ENCODE measurements at places on chromosomes 1 and 21. TPM values are rescaled to one million over a fixed set of nuclear protein-coding genes. Genes with fewer than 3 reads are reported as not detected.

- no peak for DNase-seq
- H3K36me3 ChIP-seq = no peaks in the 10 kb centered on the region
- H3K27ac ChIP-seq = no peak overlapping the region
- H3K4me3 ChIP-seq = no peak overlapping the region
These were observed 802.2 kb downstream of the KCNT2 start for GRCh38 chr1:195806060-195806459.

Gene MMEL1
- polyA plus RNA-seq = 0.63 TPM

Gene PRAMEF9
- not detected for polyA plus RNA-seq

DNA sequence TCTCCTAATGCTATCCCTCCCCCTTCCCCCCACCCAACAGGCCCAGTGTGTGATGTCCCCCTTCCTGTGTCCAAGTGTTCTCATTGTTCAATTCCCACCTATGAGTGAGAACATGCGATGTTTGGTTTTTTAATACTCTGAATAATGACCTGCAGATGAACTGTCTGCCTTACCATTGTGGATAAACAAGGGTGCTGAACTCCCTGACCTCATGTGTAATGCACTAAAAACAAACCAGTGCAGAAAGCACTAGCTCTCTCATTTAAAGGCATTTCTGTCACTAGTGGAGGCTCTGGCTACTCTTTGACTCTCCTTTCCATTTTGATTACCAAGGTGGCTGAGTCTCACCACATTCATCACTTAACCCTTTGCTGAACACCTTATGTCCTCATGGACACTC lies 23.1 kb upstream of the TRAF3IP3 start:
- no peaks in the 10 kb centered on the region for H3K36me3 ChIP-seq
- no peak overlapping the region for H3K4me3 ChIP-seq
- no peak for DNase-seq
- no peaks in the 10 kb centered on the region for H3K27me3 ChIP-seq
- H3K4me1 ChIP-seq = no peaks in the 10 kb centered on the region

GRCh38 chr1:32126770-32127169 lies 18.9 kb downstream of the KPNA6 start:
- H3K27ac ChIP-seq = no peak overlapping the region
- H3K4me1 ChIP-seq = peaks cover 2% of the 10 kb centered on the region
- no peak overlapping the region for H3K4me3 ChIP-seq
- no peaks in the 10 kb centered on the region for H3K36me3 ChIP-seq
- no peaks in the 10 kb centered on the region for H3K27me3 ChIP-seq

DNA sequence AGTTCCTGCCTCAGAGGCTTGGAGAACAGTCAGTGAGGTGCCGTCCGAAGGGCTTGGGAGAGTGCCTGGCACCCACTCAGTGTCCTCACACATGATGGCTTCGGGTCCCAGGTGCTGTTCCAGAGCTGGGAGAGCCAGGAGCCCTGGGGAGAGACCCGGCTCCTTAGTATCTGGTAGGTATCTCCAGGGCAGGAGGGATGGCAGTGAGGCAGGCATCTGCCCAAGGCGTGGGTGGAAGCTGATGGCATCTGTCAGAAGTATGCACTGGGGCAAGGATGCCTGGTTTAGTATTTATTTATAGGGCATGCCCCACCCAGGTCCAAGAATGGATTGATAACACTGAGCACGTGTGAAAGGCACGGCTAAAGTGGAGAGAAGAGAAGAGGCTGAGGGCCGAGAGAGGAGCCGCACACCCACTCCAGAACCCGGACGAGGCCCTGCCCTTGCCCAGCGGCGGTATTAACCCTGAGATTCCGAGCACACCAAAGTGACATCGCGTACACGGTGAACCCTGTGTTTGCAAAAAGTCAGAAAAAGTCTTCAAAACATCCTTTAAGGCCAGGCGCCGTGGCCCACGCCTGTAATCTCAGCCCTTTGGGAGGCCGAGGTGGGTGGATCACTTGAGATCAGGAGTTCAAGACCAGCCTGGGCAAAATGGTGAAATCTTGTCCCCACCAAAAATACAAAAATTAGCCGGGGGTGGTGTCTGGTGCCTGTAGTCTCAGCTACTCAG lies 2.4 kb downstream of the TP73 start:
- H3K4me3 ChIP-seq = no peak overlapping the region
- no peak overlapping the region for H3K27ac ChIP-seq
- H3K36me3 ChIP-seq = no peaks in the 10 kb centered on the region
- DNase-seq = peak; percentile 21
- H3K27me3 ChIP-seq = no peaks in the 10 kb centered on the region
- H3K4me1 ChIP-seq = no peaks in the 10 kb centered on the region

Gene S100A1
- 0.23 TPM for polyA plus RNA-seq

- no peaks in the 10 kb centered on the region for H3K4me1 ChIP-seq
- DNase-seq = no peak
- H3K4me3 ChIP-seq = no peak overlapping the region
- no peaks in the 10 kb centered on the region for H3K36me3 ChIP-seq
These were observed 3.5 kb downstream of the ELAVL4 start for GRCh38 chr1:50112193-50112592.

Gene TAS1R1
- polyA plus RNA-seq = not detected

Gene KCNE2
- polyA plus RNA-seq = 0.50 TPM

Gene OR2AK2
- polyA plus RNA-seq = not detected

DNA sequence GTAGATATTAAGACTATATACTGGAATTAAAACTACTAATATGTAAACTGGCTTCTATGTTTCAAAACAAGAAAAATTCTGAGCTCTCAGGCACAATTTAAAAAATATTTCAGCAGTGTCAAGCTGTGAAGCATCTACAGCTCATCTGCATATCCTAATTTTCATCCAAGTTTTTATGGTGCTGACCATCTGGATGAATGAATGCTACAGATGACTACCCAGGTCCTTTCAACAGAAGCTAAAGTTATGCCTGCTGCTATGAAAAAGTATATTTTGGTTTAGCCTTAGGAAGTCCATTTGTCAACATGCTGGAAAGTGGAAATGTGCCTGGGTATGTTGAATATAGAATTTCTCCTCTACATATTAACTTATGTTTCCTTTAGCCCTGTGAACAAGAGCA lies 206.9 kb downstream of the NEGR1 start:
- DNase-seq = no peak
- no peaks in the 10 kb centered on the region for H3K36me3 ChIP-seq
- no peak overlapping the region for H3K4me3 ChIP-seq
- H3K27me3 ChIP-seq = no peaks in the 10 kb centered on the region
- no peak overlapping the region for H3K27ac ChIP-seq

Gene LCE2C
- not detected for polyA plus RNA-seq
